ENCODE measurements at places on chromosomes 3 and 15.

GRCh38 chr15:99677540-99678134, 55.6 kb downstream of the LYSMD4 start:
- no peak for DNase-seq

DNA sequence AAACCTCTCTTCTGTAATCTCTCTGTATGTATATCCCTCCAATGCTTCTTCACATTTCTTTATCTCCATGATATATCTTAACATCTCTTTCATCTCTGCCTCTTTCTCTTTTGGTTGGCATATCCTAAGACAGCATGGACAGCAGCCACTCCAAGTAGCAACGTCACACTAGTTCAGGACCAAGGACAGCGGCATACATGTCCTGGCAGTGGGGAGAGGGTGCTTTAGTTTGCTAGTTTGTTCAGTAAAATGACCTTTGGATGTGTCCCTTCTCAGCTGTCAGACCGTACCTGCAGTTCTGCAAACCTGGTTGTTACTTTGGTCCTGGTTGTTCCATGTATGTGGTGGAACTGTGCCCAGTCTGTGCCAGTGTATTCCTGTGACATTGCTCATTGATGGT, 225.6 kb upstream of the ROPN1 start:
- peak; percentile 74 for DNase-seq

DNA sequence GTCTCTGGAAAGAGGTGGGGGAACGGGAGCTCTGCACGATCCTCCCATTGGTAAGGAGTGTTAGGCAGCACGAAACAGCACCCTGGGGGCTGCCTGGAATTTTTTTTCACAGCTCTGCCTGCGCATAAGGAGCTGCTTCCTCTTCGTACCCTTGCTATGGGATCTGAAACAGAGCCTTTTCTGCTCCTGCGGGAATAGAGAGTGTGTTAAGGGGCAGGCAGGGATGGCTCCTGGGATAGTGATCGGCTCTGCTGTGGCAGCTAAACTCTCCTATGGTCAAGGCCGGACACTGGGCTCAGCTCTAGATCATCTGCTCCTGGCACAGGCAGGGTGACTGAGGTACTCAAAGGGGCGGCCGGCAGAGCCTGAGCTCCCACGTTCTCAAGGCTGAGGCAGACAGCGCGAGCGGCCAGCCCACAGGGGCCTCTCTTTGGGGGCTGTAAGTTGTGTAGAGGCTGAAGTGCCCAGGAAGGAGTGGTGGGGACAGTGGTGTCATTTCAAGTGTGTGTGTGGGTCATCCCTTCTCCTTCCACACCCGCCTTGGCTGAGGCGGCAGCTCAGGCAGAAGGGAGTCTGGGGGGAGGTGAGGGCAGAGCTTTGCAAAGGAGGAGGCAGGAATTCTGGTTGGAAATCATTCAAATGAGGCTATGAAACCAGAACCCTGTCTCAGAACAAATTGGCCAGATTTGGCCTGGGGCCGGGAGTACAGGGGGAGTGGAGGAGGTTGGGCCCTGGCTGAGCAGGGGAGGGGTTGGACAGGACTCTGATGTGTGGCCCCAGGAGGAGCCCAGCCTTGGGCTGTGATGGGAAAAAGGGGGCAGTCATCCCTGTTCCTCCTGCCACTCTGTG, 31.0 kb downstream of the EPHB3 start:
- DNase-seq = no peak

- peak; percentile 79 for DNase-seq
Measured at GRCh38 chr3:158918008-158918407, 116.2 kb downstream of the MFSD1 start.

DNA sequence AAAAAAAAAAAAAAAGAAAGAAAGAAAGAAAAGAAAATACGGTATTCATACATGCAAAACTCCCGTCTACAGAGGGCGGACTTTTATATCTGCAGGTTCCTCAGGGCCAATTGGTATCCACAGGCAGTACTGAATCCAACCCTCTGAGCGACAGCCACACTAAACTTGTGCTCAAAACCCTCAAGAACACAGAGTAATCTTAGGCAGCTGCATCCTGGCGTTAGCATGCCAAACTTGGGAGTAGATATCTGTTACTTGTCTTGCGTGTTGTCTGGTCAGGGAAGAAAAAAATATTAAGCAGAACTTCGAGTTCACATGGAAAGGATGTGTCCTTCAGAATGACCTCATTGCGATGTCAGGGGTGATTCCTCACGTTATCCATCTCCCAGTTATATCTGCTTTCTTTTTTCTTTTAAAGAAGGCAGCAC, 12.8 kb downstream of the SNAP23 start:
- no peak for DNase-seq

DNA sequence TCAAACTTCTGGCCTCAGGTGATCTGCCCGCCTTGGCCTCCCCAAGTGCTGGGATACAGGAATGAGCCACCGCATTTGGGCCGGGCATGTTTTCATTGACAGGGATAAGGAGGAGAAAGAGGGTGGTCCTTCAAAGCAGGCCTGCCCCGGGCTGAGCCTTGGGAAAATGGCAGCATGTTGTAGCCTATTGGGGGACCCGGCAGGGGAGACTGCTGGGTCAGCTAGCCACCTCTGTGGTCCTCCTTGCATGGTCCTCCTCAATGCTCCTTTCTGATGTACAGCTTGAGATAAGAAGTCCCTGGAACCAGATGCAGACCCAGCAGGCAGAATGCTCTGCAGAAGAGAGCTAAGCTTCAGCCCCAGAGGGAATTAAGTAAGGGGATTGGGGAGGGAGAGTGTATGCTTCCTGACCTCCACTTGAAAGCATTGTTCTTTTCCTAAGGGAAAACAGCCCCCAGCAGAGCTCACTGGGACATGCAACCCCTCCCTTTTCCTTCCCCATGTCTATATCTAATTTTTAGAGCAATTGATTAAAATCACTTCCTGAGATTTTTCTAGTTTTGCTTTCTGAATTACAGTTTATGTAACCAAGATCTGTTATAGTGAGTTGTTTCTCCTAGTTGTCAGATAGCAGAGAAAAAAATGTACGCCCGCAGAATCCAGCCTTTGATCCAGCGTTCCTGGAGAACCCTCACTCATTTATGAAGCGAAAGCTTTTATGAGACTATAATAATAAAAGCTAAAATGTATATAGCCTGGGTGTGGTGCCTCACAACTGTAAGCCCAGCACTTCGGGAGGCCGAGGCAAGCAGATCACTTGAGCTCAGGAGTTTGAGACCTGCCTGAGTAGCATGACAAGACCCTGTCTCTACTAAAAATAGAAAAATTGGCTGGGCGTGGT, 48.7 kb upstream of the VILL start:
- no peak for DNase-seq

DNA sequence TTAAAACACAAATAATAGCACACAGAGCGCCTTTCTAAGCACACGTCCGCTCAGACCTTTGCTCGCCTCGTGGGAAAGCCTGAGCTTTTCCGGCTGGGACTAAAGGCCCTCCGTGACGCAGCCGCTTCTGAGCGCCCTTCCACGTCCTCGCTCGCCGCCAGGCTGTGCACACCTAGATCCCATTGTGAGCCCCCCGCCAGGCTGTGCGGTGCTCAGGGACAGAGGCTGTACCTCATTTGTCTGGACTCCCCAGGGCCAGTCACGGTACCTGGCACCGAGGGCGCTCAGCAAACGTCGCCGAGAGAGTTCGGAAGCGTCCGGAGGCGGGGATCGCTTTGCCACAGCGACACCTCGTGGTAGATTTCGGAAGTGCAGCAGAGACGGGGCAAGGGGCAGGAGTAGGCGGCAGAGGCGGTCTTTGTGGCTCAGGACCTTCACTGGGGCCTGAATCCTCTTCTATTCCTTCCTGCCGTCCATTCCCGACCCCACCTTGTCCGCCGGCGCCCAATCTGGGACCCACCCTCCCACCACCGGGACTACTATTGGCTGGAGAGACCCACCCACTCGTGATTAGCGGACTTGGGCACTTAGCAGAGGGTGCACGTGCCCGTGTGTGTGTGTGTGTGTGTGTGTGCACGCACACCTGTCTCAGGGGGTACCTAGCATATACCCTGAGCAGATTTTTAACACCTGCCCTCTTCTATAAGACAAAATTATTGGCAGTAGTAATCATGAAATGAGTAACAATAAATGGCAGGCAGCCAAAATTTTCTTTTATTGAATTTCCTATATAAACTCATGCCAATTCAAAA, 65.6 kb downstream of the RHCG start:
- DNase-seq = peak; percentile 50

- DNase-seq = peak; percentile 14
Measured at GRCh38 chr3:110165370-110165743, 828.0 kb upstream of the DPPA4 start.

DNA sequence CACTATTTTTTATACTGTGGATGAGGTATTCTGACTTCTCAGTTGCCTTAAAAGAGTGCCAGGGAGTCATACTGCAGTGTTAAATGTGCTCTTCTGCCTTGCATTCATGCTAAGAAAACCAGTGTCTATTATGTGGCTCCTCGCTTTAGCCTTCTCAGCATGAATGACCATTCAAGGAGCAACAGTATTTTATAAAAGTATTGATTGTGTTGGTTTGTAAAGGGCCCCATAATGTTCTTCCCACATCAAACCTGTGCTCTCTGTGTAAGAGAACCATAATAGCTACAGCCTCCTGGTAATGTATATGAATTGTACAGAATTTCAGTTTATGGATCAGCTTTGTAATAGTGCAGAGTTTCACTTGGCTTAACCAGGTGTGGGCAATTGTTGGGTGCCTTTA, 316.4 kb downstream of the CNTN4 start:
- DNase-seq = no peak

DNA sequence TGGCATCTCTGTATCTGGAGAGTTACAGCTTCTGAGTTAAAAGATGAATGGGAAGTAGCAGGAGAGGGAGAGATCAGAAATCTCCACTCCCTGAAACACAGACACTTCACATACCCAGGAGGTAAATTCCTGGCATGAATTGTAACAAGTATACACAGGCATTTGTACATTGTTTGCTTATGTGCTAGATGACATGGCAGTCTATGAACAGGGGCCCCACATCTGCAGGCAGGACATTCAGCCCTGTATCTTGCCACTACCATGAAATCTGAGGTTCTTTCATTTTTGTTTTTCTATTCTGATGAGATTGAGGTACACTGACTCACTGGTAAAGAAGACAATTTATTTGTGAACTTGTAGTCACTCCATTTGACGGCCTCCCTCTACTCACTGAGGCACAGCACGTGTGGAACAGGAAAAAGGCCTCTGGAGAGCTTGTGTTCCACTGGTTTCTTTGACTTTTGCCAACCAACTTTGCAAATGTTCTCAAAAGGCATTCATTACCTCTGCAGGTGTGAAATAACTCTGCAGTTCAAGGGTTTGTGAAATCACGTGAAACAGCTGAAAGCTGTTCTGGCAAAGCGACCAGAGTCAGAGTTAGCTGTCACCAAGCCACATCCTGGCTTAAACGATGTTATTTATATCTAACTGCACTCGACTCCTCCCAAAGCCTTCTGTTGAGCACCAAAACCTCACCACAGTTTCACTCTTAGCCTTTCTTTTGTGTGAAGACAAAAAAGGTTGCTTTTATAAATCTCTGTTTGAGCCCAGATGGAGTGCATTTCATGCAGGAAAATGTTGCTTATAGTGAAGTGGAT, 401.3 kb upstream of the CFAP20DC start:
- DNase-seq = no peak

- peak; percentile 4 for DNase-seq
Measured at GRCh38 chr3:169760479-169760878, 4.4 kb downstream of the TERC start.

DNA sequence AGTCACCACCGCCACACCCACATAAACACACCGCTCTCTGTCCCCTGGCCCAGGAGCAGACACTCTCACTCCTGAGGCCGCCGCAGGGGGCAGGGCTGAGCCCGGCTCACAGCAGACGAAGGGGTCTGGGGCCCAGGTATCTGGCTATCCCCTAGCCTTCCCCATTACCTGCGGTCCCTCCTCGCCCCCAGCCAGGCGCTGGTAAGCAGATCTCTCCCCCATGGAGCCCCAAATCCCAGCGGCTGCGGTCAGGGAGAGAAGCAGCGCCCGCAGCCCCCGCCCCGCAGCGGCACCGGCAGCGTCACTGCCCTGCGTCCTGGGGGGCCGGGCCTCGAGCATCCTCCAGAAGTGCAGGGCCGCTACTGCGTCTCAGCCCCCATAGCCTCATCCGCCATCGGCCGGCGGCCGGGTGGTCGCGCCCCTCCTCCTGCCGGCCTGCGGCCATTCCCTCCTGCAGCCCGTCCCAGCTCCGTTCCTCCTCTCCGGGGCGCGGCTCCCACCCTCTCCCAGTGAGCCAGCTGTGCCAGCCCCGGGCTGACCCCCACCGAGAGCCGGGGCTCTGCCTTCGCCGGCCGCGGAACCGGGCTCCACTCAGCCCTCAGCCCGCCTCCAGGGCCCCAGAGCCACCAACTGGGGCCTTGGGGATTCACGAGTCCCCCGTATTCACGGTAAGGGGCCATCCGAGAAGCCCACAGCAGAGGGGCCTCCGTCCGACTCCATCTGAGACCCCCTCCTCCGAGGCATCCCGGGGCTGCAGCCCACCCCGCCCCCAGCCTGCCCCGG, 13.1 kb downstream of the TNK2 start:
- no peak for DNase-seq

GRCh38 chr3:17050071-17050470, 165.3 kb downstream of the PLCL2 start:
- DNase-seq = no peak

GRCh38 chr15:25903024-25903581, 40.0 kb upstream of the ATP10A start:
- peak; percentile 36 for DNase-seq

DNA sequence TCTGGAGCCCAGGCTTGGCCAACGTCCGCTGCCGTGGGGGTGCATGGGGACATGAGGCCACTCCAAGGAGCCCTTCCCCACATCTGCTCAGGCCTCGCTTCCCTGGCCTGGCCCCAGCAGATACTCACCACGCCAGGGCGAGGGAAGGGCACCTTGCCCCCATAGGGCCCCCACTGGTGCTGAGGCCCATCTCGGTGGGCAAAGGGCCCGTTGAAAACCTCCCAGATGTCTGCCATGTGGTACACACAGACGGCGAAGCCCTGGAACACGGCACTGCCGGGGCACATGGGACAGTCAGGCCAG, 4.7 kb downstream of the SEMA3G start:
- no peak for DNase-seq

- DNase-seq = no peak
Measured at GRCh38 chr15:59396679-59397078, 24.0 kb upstream of the MYO1E start.

DNA sequence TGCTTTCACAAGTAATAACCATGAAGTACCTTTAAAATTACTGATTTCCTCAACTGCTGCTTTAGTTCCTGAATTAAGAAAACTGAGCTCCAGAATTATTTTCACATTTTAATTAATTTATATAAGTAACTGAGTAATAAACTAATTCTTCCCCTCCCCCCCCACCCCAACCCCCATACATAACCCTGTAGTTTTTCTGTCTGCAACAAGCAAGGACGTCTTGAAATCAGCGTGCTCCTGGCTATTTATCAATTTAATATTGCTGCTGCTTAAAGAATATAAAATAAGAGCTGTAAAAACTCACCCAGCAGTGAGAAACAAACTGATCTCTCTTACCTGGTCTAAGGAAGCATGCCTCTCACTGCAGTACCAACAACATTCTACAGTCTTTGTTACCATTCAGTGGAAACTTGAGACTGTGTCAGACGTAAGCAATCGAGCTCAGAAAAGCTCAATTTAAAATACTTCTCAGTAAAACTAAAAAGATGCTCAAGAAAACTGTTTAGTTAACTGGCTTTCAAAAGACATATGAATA, 121.0 kb downstream of the TFDP2 start:
- peak; percentile 90 for DNase-seq

GRCh38 chr15:97597801-97598200, 362.7 kb upstream of the ARRDC4 start:
- DNase-seq = no peak

- DNase-seq = no peak
Measured at GRCh38 chr15:95363646-95364045, 966.9 kb upstream of the NR2F2 start.

Data from astrocyte of the spinal cord (primary cell).